ENCODE measurements at places on chromosomes 5 and 9.

DNA sequence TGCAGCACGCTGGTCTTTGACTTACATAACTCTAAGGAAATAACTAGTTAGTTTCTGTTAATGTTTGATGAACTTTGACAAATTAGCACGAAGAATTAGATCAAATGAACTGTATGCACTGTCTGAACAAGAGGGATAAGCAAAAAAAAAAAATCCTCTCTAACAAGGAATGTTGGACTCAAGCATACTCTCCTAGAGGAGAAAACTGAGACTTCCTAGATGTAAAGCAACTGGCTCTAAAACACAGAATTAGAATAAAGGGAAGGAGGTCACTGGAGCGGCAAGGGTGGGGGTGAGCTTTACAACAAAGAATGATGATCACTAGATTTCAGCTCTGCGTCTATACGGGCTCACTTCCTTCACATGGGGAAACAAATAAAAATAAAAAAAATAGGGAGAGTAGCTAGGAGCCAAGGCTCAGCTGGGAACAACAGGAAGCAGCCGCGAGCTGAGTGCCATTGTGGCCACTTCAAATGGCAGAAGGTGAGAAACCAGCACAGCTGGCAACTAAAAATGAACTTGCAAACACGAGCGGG, 48.7 kb upstream of the CEMIP2 start:
- DNase-seq = no peak

DNA sequence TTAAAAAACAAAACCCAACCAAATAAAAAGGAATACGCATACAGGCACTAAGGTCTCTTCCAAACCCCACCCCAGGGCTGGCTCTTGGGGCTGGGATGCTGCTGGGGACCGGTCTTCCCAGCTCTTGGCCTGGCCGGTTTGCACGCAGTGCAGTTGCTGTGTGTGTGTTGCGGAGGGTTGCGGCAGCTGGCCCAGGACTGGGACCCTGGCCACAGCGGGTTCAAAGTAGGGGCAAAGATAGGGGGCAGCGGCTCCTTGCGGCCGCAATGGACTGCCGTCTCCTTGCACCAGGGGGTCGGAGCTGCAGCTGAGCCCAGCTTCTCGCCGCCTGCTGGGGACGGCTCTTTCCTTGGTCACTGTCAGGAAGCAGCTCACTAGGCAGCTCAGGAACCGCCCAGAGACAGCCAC, 5.0 kb downstream of the DMRT3 start:
- DNase-seq = no peak

- no peak for DNase-seq
Measured at GRCh38 chr9:2157277-2158110, 142.3 kb downstream of the SMARCA2 start.

- no peak for DNase-seq
Measured at GRCh38 chr9:114603248-114603647, 7.8 kb upstream of the TMEM268 start.

GRCh38 chr5:180050121-180050940, 21.2 kb downstream of the RNF130 start:
- DNase-seq = no peak

DNA sequence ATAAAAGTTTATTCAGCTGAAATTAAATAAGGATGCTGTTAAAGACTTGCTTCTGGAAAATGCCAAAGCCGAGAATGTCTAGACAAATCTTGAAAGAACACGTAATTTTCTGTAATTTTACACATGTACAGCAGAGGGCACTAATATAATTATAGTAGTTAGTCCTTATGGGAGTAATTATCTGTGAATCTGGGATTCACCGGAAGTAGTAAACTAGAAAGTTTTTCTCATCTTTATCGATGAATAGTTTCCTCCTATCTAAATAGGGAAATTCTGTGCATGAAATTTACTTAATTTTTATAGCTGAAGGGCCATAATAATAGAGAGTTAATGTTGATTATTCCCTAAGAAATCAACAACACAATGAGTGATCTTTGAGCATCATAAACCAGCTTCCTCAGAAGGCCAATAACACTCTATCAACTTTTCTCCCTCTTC, 18.4 kb upstream of the CNTLN start:
- peak; percentile 12 for DNase-seq

DNA sequence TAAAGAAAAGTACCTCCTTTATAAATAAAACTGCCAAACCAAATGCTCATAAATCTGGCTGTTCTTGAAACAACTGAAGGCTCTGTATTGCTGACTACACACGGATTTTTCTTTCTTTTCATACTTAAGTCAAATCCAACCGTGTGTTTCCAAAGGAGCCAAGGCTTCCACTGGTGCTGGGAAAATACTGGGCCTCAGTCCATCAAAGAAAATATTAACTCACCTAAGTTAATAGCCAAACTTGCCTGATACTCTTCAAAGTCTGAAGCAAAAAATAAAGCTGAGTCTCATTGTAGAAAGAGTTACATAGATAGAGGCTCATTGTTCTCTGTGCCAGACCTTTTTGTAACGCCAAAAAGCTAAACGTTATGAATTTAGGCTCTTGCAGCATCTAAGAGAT, 350.4 kb upstream of the CDH9 start:
- no peak for DNase-seq

DNA sequence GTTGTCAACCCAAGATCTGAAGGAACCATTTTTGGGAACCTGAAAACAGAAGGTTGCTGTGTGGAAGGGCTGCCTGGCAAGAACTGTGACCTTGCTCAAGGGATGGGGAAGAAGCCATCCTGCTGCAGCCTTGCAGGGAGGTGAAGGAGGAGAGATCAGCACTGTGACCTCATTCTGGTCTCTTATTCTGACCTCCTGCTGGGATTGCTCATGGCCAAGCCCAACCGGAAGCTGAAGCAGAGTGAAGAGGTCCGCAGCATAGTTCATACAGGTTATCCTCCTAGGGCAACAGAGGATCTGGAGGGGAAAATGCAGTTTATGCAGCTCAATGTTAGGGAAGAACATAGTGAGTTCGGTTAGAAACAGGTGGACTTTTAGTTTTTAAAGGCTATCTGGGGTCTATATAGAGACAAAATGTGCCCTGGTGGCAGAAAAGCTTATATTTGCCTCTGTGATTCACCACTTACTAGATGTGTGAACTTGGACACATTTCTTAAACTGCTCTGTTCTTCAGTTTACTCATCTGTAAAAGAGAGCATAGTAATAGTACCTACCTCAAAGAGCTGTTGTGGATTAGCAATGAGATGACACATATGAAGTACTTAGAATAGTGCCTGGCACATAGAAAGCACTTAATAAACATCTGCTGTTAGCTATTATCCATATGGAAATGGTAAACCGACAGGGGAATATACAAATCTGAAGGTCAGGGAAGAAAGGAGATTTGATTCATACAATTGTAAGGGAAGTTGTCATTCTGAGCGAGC, 57.9 kb upstream of the BNC2 start:
- no peak for DNase-seq

GRCh38 chr9:3746296-3747275, 220.8 kb upstream of the RFX3 start:
- no peak for DNase-seq

- peak; percentile 80 for DNase-seq
Measured at GRCh38 chr5:139968547-139969261, 74.4 kb downstream of the NRG2 start.

DNA sequence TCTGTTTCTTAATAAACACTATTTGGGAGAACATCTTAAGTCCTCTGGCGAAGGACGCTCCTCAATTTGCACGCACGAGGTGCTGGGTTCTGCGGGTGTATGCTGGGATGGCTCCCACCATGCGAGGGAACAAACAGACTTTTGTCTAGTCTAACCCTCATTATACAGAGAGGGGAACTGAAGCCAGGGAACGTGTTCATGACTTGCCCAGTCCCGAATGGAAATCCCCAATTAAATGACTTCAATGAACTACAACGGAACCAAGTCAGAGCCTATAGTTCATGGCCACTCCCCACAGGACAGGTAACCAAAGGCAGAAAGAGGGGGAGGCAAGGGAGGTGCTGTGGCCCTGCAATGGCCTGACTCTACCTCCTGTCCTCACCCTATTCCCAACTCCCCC, 9.3 kb downstream of the TLE1 start:
- DNase-seq = no peak

DNA sequence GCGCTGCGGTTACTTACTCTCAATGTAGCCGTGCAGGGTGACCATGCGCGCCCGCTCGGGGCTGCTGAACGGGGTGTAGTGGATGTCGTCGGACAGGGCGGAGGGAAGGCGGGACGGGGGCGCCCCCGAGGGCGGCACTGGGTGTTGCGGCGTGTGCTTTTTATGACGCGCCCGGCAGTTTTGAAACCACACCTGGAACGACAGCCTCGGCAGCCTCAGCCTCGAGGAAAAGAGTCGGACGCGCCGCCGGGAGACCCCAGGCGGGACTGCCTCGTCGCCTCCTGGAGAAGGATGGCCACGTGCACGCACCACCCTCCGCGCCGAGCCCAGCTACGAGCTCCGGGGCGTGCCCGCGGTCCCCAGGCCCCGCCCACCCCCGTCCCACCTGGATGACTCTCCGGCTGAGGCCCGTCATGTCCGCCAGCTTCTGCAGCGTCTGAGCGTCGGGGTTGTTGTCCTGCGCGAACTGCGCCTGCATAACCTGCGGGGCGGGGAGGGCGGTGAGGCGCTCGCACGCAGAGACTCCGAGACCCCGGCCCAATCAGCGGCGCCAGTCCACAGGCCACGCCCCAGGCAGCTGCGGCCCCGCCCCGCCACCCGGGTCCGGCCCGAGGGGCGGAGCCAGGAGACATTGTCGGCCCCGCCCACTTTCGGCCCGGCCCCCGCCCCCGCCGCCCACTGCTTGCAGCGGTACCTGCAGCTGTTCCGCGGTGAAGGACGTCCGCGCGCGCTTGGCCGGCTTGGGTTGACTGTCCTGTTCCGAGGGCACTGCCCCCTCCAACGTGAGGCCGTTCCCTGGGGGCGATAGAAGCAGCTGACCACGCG, 15.0 kb downstream of the LHX6 start:
- peak; percentile 91 for DNase-seq

DNA sequence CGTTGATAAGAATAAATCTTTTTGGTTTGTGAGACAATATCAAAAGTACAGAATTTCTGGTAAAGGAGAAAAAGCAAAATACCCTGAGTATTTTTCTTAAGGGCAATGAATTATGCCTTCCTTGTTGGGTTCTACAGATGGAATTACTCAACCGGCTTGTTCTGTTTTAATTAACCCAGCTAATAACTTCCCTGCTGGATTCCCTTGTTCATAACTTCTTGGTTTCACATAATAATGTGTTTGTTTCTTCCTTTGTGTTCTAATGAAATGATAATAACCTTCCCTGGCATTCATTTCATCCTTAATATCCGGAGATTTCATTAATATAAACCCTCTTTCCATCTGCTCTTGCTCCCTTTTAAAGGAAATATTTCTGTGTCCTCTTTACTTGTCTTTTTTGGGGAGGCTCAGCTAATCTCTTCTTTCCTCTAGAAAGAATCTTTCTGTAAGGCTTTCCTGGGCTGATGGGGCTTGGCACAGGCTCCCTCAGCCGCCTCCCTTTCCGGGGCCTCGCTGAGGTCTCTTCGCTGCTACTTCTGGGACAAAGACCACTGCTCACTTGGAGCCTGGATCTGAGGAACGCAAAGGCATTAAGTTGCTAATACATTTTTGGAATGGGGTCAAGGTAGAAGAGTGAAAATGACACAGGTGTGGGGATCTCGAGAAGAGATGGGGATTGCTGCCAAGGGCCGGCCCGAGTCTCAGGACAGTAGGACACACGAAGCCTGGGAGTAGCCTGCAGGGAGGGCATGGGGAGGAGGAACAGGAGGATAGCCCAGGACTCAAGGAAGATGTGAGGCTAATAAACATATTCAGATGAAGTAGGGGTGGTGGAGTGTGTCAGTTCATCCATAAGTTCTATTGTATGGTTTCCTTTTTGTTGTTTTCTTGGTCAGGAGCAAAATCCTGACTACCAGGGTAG, 118.5 kb downstream of the NRG2 start:
- DNase-seq = no peak

DNA sequence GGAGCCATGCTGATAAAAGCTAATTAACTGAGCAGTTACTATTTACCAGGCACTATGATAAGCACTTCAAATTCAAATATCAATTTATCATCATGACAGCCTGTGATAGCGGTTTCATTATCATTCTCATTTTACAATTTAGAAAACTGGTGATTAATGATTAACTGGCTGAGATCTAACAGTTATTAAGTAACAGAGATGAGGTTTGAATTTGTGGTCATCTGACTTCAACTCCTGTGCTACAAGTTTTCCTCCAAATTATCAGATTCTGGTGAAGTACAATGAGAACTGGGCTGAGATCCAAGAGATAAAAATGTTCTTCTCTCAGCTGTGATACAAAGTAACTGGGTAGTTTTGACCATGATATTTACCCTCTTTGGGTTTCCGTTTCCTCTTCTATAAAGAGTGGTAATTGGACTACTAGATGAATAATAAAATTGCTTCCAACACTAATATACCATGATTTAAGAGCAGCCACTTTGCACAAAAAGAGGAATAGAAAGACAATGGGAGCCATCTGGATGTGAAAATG, 74.5 kb upstream of the CCNG1 start:
- DNase-seq = no peak

GRCh38 chr9:4066120-4066519, 233.7 kb downstream of the GLIS3 start:
- no peak for DNase-seq

DNA sequence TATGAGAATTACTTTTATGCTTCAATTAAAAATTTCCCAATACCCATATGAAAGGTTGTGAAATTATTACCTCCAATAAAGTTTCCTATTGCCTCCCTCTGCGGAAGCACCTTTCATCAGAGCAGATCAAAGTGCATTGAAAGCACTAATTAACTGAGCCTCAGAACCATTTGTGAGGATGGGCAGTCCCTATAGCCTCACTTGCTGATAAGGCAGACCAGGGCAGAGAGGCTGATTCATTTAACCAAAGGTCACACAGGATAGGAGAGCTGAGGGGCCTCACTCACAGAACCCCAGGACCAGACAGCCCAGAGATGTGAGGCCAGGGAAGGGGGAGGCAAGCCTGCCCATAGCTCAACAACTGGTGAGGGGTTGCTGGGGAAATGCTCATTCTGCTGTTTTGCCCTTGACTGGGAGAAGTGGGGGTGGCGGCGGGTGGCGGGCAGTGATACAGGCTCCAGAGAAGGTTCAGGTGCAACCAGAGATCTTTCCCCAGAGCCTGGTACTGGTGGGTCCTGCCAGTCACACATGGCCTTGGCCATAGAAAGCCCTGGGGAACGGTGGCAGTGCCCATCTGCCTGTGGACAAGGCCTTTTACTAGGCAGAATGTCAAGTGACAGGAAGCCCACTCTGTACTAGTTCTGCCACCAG, 57.9 kb downstream of the MACROH2A1 start:
- DNase-seq = no peak

- no peak for DNase-seq
Measured at GRCh38 chr9:113901221-113901688, 25.1 kb downstream of the ZNF618 start.

- peak; percentile 56 for DNase-seq
Measured at GRCh38 chr5:142014911-142015584, 2.2 kb upstream of the GNPDA1 start.

GRCh38 chr9:111630182-111630963, 761 bp upstream of the DNAJC25 start:
- no peak for DNase-seq
